ENCODE measurements at places on chromosomes 6 and 20. TPM values are rescaled to one million over a fixed set of nuclear protein-coding genes. Genes with fewer than 3 reads are reported as not detected.

GRCh38 chr20:10090588-10091166, 55.9 kb downstream of the ANKEF1 start:
- no peak for DNase-seq

- no peak for DNase-seq
Observed at GRCh38 chr20:63168861-63169260, 47.1 kb downstream of the YTHDF1 start.

DNA sequence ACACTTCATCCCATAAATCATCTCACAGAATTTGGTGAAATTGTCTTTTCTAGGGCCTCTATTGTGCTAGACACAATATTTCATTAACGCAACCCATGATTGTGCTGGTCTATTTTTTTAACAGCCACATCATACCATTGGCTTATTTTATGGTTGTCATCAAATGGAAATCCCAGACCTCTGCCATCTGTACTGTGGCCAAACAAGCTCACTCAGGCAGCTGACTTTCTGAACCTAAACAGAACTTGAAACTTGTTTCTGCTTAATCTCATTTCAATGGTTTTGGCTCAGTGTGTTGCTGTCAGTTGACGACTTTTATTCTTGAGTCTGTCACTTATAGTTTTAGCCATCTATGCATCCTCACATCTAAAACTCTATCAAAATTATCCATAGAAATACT, 111.8 kb downstream of the HAO1 start:
- no peak for DNase-seq

DNA sequence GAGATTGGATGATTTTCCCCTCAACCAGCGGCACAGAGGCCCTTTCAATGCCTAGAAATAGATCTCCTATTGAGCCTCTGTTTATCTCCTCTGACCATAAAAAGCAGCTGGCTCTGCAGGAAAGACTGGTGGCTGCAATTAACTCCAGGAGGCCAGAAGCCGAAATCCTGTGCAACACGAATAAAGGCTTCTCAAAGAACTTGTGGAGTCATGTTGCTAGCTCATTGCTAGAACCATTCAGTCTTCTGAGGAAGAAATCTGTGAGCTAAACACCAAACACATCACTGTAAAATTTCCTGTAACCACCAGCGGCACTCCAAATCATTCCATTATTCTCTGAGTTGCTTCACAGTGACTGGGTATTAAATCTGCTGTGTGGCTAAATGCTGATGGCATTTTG, 49.1 kb upstream of the TPD52L1 start:
- DNase-seq, result no peak

NR2E1 gene
- total RNA-seq, result not detected

FAM209A gene
- not detected for total RNA-seq

SLC22A23 gene
- total RNA-seq, result 40.5 TPM

All from vagina (tissue), 2 donors.